ENCODE measurements at places on chromosomes 11 and 22.

DNA sequence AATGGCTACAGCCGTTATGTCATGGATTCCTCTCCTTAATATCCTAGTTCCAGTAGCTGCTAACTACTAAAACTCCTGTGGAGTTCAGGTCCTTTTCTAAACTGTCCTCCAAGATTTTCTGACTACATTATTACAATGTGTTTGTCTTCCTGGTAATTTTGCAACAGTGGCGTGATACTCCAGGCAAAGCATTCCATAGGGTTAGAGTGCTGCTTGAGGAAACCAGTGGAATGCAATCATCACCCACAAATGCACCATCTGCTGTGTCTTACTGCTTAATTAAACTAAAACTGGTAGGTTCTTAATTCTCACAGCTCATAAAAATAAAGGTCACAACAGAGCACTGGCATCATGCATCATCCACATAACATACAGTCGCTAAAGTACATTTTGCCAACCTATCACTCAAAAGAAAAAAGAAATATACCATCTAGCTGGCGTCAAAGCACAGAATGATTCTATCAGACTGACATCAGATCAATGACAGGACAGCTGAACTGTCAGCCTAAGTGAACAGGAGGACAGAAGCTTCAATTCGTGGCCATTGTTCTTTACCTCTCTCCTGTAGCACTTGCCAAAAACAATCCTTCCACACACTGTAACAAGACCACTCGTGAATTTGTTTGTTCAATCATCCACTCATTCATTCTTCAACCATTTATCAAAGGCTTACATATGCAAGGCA is 182.5 kb downstream of the CADM1 start:
- no peak for DNase-seq

- no peak for DNase-seq
These were observed 22.6 kb downstream of the POU2AF3 start for GRCh38 chr11:111320728-111321568.

DNA sequence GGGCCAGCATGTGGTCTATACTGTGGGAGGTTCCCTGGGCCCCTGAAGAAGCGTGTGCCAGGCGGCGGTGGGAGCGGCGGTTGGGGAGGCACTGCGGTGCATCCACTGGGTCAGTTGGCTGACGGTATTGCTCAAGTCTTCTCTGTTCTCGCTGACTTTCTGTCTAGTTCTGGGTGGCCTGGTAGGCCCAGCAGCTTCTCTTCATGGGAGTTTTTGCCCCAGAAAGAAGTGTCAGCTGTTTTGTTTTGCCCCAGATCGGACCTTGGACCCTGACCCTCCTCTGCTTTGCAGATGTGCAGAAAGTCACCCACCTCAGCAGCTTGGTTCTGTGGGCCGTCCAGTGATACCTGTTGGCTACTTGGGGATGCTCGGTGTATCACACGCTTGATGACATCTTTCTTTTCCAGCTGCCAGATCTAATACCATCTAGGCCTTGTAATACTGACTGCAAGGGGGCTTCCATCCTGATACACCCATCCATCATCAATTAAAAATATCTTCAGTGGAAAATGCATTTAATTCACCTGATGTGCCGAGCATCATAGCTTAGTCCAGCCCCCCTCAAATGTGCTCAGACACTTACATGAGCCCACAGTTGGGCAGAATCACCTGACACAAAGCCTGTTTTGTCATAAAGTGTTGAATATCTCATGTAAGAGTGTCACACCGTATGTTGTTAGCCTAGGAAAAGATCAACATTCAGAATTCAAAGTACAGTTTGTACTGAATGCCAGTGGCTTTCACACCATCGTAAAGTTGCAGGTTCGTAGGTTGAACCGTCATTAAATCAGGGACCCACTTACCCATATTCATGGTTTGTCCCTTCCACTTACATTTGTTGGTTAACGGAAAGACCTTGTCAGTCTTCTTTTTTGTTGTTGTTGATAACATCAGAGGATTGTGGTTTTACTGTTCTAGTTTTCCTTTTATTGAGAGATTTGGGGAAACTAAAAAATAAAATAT is 13.9 kb downstream of the ZBED4 start:
- DNase-seq, result no peak

DNA sequence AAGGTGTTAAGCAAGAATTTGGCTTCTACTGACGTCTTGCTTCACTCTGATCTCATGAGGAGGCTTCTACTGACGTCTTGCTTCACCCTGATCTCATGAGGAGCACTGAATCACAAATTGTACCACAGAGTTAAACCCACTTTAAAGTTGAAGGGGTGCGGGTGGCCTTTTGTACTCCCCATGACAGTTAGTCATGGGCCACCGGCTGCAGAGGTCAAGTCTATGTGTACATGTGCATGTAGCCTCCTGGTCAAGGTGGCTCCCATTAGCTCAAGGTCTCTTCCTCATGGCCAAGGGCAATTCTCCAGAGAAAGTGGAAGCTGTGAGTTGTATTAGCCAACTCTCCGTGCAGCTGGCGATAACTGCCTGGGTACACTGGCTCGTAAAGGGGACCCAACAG is 23.1 kb upstream of the FZD4 start:
- no peak for DNase-seq

DNA sequence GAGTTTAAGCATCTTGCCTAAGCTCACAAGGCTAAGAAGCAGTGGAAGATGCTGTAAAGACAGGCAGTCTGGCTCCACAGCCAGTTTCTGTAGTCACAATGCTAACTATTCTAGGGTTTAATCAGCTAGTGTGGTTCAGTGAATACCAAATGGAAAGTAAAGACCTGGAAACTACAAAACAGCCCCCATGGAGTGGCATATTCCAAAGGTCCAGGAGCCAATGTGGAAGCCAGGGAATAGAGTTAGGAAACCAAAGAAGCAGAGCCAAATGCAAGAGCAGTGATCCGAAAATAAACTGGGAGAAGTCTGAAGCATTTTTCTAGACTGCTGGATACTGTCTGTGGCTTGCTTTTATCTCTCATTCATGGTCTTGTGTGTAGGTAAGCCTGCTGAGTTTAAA is 731.2 kb upstream of the ANO5 start:
- DNase-seq, result no peak

GRCh38 chr11:41446566-41446965 is 12.9 kb downstream of the LRRC4C start:
- DNase-seq, result no peak

DNA sequence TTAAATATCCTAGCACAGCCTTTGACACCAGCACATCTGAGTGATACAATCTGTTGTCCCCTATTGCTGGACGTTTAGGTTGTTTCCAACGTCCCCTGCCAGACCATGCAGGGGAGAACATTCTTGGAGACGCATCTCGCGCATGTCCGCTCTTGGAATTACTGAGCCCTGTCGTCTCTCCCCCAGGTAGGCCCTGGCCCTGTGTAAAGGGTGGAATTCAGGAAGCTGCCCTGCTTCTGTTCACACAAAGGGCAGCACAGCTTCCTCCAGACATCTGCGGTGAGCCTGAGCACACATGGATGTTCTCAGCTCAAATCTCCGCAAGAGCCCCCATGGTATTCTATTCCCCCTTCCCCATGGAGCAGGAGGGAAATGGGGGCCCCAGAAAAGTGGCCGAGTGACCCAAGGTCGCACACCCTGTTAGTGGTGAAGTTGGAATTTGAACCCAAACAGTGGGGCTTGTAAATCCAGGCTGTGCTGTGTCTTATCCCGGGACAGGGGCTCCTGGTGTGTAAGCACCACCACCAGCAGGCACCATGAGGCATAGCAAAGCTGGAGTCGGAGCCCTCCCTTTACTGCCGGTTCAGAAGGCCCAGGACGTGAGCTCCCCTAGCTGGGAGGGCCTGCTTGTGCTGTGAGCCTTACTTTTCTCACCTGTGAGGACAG is 5.0 kb upstream of the FGF19 start:
- DNase-seq, result no peak

DNA sequence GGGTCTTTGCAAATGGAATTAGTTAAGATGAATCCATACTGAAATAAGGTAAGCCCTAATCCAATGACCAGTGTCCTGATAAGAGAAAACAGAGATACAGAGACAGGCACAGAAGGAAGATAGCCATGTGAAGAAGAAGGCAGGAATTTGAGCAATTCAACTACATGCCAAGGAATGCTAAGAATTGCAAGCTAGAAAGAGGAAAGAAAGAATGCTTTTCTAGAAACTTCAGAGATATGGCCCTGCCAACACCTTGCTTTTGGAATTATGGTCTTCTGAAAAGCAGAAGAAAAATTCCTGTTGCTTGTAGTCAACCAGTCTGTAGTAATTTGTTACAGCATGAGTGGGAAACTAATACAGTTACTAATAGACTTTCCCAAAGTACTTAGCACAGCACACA is 111.3 kb downstream of the SLC17A6 start:
- DNase-seq, result no peak

- no peak for DNase-seq
These were observed 39.2 kb upstream of the HMGXB4 start for GRCh38 chr22:35218079-35218478.

DNA sequence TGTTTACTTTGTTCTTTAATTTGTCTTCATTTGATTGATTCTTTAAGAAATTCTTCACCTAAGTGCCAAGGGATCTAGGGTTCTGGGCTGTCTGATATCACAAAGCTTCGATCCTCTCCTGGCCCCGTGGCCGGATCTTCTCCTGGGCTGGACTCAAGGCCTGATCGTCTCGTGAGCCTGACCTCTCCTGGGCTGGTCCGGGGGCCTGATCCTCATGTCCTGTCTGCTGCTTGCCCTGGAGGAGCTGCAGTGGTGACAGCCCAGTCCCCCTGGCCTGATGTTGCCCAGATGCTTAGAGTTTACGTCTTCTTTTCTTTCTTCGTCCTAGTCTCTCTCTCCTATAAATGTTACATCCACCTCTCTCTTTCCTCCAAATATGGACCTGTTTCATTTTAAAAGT is 3.3 kb downstream of the NADSYN1 start:
- DNase-seq, result no peak

All from NCI-H187 treated with DMSO at 0.1 percent for 48 hours (cell line).